ENCODE measurements at places on chromosomes 3 and 15. TPM values are rescaled to one million over a fixed set of nuclear protein-coding genes. Genes with fewer than 3 reads are reported as not detected.

- H3K4me1 ChIP-seq, result no peaks in the 10 kb centered on the region
- H3K27me3 ChIP-seq, result no peaks in the 10 kb centered on the region
- no peak for DNase-seq
- no peak overlapping the region for H3K27ac ChIP-seq
- no peaks in the 10 kb centered on the region for H3K36me3 ChIP-seq
- H3K4me3 ChIP-seq, result no peak overlapping the region
Observed at GRCh38 chr3:102979191-102979590, 544.4 kb downstream of the ZPLD1 start.

DNA sequence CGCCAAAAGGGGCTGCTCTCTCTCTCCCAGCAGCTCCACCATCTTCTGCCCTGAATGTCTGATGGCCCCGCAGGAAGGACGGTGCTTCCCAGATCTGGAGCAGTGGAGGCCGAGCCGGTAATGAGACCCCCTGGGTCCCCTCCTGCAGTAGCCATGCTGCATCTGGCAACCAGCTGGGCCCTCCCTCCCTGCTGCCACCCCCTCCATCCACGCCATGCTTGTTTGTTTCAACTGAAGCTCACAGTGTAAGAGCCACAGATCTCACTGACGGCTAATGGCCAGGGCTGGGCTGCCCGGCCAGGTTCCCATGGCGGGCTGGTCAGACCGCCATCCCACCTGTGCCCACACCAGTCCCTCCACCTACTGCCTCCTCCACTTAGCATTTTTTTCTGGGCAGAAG, 260.8 kb downstream of the UACA start:
- DNase-seq, result no peak
- H3K4me1 ChIP-seq, result peaks cover 63% of the 10 kb centered on the region
- H3K4me3 ChIP-seq, result peak overlapping the region; percentile 59
- H3K27me3 ChIP-seq, result peaks cover 6% of the 10 kb centered on the region
- H3K36me3 ChIP-seq, result peaks cover 3% of the 10 kb centered on the region

DNA sequence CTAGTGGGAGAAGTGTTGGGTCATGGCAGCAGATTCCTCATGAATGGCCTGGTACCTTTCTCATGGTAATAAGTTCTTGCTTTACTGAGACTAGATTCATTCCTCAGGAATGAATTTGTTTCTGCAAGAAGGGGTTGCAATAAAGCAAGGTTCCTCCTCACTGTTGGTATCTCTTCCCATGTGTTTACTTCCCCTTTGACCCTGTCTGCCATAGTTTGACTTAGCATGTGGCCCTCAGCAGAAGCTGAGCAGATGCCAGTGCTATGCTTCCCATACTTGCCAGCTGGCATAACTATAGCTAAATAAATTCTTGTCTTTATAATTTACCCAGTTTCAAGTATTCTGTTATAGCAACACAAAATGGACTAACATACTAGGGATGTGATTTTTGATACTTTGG, 163.6 kb upstream of the COL8A1 start:
- no peaks in the 10 kb centered on the region for H3K36me3 ChIP-seq
- DNase-seq, result no peak
- H3K27ac ChIP-seq, result no peak overlapping the region

GRCh38 chr3:111610189-111610588, 15.0 kb upstream of the ZBED2 start:
- peak; percentile 59 for DNase-seq
- peaks cover 27% of the 10 kb centered on the region for H3K36me3 ChIP-seq
- peaks cover 100% of the 10 kb centered on the region for H3K4me1 ChIP-seq
- peak overlapping the region; percentile 96 for H3K4me3 ChIP-seq
- no peaks in the 10 kb centered on the region for H3K27me3 ChIP-seq
- H3K27ac ChIP-seq, result peak overlapping the region; percentile 100

DNA sequence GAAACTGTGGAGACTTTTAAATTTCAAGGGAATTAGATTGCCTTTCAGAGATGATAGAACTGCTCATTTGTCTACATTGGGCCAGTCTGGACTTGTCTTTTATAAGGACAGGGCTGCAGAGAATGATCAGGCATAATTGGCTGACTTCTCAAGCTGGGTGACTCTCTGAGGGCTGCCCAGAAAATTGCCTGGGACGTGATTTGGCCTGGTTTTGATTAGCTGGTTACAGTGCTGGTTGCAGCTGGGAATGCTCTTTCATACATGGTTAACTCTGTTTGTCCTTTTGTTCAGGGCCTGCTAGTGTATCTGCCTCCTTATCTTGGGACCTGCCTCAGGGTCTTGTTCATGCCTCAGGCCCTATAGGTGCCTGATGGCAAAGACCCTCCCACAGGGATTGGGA, 245.6 kb downstream of the CLSTN2 start:
- H3K27me3 ChIP-seq, result peaks cover 6% of the 10 kb centered on the region
- no peak overlapping the region for H3K4me3 ChIP-seq
- H3K27ac ChIP-seq, result no peak overlapping the region
- no peaks in the 10 kb centered on the region for H3K36me3 ChIP-seq
- DNase-seq, result no peak

GRCh38 chr3:136186344-136186743, 9.8 kb downstream of the MSL2 start:
- no peaks in the 10 kb centered on the region for H3K27me3 ChIP-seq
- peak; percentile 19 for DNase-seq
- H3K4me3 ChIP-seq, result peak overlapping the region; percentile 36
- H3K36me3 ChIP-seq, result peaks cover 2% of the 10 kb centered on the region

- H3K4me1 ChIP-seq, result no peaks in the 10 kb centered on the region
- H3K36me3 ChIP-seq, result no peaks in the 10 kb centered on the region
- H3K4me3 ChIP-seq, result no peak overlapping the region
- DNase-seq, result no peak
- no peak overlapping the region for H3K27ac ChIP-seq
- no peaks in the 10 kb centered on the region for H3K27me3 ChIP-seq
Observed at GRCh38 chr3:85881833-85882393, 923.1 kb downstream of the CADM2 start.

DNA sequence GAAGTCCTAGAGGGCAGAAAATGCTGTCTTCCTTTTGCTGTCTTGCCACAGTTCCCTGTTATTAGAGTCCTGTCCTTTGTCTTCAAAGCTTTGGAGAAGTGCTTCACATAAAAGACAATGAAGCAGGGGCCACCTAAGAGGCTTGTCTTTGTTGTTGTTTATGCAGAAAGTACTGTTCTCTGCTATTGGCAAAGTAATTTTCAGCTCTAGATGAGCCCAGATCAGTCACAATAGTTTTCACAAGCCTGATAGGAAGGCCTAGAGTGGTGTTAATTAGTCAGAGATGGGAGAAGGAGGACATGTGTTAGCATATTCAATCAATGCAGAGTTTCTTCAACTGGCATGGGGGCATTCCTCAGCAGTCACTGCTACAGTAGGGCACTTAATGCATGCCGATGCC, 300.0 kb downstream of the PTPRG start:
- H3K36me3 ChIP-seq, result no peaks in the 10 kb centered on the region
- H3K27me3 ChIP-seq, result no peaks in the 10 kb centered on the region
- no peaks in the 10 kb centered on the region for H3K4me1 ChIP-seq
- no peak overlapping the region for H3K27ac ChIP-seq

- H3K27ac ChIP-seq, result no peak overlapping the region
- no peak overlapping the region for H3K4me3 ChIP-seq
- no peaks in the 10 kb centered on the region for H3K36me3 ChIP-seq
- peaks cover 7% of the 10 kb centered on the region for H3K27me3 ChIP-seq
- no peak for DNase-seq
Observed at GRCh38 chr3:42853739-42854302, 21.9 kb downstream of the CYP8B1 start.

PXYLP1 gene
- total RNA-seq, result 13.2 TPM

GNAT1 gene
- total RNA-seq, result not detected

All from activated T-cell treated with anti-CD3 and anti-CD28 coated beads, Interleukin-2, amount 50 U/mL, for 72 hours (primary cell).